ENCODE measurements at places on chromosomes 2 and 18.

DNA sequence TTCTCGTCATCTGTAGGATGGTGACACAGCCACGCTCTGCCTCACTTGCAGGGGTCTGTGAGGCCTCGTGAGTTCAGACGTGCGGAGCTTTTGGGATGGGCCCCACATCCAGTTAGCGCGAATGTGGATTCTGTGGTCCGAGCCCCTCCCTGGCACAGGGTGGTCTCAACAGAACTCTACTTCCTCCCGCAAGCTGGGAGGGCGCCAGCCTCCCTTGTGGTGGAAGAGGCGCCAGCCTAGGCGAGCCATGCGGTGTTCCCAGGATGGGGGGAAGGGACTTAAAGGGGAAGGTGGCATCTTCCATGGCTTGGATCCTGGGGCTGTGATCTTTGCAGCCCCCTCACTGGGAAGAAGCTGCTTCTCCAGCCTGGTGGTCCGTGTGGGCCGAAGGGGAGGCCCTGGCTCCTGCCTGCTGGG is 1.4 kb downstream of the SNORC start:
- DNase-seq = no peak

DNA sequence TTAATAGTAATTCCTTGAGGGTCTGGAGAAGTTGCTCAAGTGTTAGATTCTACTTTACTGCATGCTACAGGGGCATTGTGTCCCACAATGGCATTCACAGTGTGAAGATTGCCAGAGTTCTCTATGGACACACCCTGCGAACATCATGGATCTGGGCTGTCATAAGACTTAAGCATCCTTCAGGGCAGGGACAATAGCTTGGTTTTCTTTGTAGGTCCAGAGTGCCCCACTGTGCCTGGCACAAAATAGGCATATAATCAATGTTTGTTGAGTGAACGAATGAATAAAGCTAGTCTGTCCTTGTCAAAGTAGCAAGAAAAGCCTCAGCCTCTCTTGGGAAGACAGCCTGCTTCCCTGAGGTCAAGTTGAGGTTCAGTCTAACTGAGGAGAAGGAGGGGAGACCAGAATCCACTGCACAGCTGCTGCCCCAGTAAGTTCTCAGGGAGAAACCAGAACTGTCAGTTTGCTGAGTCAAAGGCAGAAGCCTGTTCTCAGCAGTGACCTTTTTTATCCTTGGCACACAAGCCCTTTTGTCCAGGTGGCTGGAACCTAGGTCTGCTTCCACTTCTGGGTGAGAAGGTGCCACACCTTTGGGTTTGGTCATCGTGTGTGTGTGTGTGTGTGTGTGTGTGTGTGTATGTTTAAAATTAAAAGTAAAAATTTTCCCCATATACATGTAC is 15.0 kb downstream of the INPP4A start:
- no peak for DNase-seq

DNA sequence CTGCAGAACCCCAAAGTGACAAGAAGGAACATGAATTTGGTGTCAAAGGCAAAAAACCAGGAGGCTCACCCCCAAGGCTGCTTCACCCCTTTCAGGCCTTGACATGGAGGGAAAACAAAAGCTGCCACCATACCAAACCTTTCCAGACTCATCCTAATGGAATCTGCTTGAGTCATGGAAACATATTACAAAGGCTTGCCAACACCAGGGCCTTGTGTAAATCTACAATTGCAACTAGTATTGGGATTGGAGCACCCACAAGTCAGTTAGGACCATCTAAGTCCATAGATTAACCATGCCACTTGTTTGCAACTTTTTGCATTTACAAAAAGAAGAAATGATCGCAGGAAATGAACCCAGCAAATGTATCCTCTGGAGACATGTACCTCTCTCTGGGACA is 297.6 kb downstream of the CDCA7 start:
- no peak for DNase-seq

GRCh38 chr18:49444581-49444980 is 15.9 kb downstream of the DYM start:
- DNase-seq = no peak

- DNase-seq = no peak
Observed at GRCh38 chr2:113057117-113057516, 1.9 kb upstream of the IL36RN start.

- DNase-seq = no peak
Observed at GRCh38 chr18:31610286-31611205, 18.9 kb downstream of the TTR start.

DNA sequence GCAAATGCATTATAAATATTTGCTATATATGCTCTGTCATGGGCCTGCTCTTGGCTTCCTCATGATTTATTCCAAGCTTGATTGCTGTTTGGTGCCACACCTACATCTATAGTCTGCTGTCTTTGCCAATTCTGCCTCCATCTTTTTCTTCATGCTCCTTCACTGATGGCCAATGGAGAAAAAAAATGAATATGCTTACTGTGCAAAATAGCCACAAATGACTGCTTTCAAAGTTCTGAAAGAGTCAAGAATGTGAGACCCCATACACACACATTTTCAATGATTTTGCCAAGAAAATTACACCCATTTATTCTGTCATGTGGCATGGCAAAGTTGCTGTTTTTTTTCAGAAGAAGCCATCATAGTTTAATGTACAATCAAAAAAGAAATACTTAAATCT is 305.6 kb upstream of the LRRTM1 start:
- DNase-seq = no peak

DNA sequence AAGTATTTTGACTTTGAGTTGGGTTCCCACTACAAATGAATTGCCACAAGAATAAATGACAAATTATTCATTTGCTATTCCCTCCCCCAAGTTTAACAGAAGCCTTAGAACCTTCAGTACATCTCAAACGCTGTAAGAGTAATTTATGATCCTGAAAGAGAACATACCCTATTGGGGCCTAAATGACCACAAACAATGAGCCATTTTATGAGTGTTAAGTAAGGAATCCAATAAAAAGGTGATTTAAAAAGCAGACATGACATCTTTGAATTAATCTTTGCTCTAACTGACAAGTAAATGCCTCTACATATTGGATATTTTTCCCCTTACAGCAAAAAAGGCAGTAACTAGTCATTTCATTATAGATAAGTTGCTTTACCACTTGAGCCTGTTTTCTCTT is 136.9 kb downstream of the NRXN1 start:
- DNase-seq = no peak

GRCh38 chr18:11653521-11653920 is 35.5 kb upstream of the GNAL start:
- no peak for DNase-seq

DNA sequence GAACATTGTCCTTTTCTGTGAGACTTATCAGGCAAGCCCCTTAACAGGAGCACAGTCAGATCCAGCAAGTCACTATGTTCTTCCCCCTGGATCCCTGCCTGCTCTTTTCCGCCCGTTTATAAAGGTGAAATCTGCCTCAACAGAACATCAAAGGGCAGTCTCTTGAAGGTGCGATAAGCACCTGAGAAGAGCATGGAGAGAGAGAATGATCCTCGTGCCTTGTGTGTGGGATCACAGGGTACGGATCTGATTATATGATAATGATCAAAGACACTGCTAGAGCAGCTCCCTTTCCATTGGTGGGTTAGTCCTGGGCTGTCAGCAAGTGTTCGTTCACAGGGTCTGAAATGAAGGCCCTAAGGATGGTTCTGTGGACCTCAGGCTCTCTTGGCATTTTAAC is 106.4 kb downstream of the ZAP70 start:
- DNase-seq = no peak

GRCh38 chr2:234699456-234699855 is 202.6 kb upstream of the ARL4C start:
- DNase-seq = no peak

DNA sequence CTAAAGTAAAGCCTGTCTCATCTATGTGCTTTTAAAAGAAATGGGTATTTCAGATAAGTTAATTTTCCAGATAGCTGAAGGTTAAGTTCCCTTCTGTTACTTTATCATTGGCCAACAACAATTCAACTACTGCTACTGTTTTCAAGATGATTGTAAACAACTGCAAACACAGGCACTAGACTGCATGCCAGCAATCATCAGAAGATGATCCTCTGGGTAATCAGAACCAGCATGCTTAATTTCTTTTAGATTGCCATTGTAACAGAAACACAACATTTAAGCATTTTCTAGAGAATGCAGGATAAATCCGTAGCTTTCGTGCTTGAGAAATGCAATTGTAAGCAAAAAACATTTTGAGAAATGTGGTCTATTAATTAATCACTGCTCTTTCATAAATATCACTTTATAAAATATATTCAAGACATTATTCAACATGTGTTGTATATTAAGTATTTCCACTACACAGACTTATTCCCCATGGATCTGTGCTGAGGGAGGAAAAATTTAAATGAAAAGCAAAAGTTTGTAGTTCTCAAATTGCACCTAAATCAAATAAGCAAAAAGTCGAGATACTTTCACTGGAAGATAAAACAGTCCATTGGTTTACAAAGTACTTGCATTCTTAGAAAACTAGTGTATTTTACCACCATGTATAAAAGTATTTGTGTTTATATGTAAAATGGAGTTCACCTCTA is 133.7 kb downstream of the ATL2 start:
- DNase-seq = no peak

- no peak for DNase-seq
Observed at GRCh38 chr18:28793901-28794300, 617.0 kb upstream of the CDH2 start.

DNA sequence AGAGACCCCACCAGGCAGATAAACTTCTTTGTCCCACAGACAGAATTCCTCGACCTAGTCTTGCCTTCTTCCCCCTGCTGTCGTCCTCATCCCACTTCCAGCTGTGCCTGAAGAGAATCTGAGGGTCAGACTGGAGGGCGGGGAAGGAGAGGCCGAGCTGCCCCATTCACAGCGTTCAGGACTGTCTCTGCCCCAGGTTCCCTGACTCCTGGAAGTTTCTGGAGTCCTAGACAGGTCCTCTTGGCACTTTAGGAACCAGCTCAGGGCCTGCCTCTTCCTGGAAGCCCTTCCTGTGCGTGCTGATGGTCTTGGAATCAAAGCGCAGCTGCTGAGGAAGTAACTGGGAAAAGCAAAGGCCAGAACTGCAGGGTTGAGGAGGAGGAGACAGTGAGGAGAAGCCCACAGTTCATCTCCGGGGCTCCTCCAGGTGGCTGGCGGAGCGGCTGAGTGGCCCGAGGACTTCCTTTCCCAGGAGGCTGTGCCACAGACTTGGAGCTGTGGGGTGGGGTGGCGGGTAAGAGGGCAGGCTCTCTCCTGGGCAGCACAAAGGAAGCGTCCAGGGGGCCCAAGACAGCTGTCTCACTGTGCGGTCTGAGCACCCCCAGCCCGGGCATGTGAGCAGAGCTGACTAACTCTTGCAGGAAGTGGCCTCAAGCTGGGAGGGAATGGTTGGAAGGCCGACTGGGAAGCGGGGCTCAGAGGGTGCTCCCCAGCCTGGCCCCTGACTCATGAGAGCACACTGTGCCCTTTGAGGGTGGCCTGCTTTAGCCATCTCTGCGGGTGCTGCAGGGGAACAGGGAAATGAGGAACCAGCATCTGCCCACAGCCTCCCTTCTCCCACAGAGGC is 39.5 kb downstream of the SDC1 start:
- no peak for DNase-seq

- no peak for DNase-seq
Observed at GRCh38 chr2:213199871-213200270, 48.5 kb upstream of the IKZF2 start.

DNA sequence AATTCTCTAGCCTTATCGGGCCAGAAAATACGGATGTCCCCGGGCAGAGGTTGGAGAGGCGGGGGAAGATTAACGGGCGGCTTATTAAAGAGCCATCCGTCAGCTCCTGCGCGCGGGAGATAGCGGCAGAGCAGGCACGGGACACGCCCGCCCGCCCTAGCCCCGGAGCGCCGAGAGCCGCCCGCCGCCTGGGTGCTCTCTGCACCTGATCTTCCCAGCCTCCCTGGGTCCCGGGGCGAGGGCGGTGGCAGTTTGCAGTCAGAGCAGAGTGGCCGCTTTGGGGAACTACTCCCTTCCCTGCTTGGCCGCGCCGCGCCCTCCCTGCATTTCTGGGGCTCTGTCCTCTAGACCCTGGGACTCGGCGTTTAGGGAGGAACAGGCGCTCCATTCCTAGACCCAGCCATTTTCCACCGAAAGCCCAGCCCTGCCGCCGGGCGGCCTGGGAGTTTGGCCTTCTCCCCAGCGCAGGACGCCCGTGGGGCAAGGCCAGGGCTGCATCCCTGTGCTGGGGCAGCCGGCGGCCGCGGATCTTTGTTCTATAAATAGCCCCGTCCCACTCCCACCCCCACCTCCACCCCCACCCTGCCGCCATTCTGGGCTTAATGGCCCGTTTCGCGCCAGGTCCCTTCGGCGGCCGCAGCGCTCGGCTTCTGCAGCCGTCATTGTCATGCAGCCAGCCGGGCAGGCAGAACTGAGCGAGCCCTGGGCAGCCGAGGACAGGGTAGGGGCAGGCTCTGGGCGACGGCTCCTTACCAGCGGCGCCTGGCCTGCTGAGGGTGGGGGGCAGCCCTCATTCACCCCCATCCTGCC is 6.6 kb downstream of the GAD1 start:
- no peak for DNase-seq

DNA sequence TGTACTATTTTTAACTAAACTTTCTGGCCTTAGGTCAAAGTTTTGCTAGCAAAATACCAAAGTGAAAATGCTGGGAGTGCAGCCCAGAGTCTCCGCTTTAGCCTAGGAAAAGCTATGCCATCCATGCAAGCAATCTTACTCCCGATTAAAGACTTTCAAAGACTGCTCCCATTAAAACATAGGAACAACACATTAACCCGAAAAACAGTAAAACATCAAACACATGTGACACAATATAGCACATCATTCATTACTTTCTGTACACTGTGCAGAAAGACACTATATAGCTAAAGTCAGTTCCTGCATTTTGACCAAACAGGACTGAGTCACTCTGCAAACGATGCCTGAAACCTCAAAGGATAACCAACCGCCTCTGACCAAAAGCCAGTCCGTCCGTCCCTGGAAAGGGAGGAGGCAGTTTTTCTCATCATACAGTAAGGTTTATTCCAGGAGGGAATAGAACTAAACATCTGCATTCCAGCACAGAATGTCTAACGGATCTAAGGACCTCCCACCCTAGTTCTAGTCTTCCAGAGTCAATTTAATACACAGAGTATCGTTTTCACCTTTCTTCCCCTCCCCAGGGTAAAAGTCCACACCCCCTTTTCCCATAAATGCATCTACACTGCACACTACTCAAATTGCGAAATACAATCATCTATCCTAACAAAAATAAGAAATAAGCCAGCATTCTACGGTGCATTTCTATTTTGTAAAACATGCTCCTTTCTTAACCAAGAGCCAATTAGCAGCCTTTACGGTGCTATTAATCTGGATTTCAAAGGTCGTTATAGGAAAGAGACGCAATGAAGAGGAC is 1.7 kb downstream of the ROCK2 start:
- no peak for DNase-seq

DNA sequence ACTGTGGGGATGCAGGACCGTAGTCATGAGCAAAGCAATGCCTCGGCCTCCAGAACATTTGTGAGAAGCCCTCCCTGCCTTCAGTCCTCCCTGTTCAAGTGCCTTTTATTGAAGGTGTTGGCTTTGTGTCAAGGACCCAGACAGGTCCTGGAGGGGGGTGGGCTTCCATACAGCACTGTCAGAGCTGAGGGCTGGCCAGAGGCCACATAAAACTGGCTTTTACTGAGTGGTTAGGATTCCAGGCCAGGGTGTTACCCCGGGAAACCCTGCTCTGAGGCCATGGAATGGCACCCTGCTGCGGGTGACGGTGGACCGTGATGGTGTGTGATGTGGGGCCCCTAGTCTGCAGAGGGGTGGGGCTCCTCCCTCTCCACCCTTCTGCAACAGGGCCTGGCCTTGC is 41.6 kb downstream of the TOGARAM2 start:
- no peak for DNase-seq

GRCh38 chr2:54347622-54348021 is 91.6 kb upstream of the TSPYL6 start:
- DNase-seq = no peak

- peak; percentile 20 for DNase-seq
Observed at GRCh38 chr2:60439219-60439974, 114.1 kb downstream of the BCL11A start.

GRCh38 chr2:129300456-129300855 is 679.0 kb upstream of the RAB6C start:
- no peak for DNase-seq
